ENCODE measurements at places on chromosomes 5 and 9.

DNA sequence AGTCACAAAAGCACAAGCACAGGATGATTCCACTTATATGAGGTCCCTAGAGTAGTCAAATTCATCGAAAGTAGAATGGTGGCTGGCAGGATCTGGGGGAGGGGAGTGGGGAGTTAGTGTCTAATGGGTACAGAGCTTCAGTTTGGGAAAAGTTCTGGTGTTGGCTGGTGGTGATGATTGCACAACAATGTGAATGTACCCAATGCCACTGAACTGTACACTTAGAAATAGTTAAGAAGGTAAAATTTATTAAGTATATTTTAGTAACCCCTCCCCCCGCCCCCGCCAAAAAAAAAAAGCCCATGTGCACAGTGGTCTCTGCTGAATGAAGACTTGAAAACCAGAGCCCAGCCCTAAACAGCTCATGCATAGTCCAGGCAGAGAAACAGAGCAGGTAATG, 24.8 kb upstream of the GTF3C5 start:
- no peak for DNase-seq

GRCh38 chr9:16544842-16545241, 325.6 kb downstream of the BNC2 start:
- DNase-seq = no peak

GRCh38 chr5:124088289-124089032, 576.5 kb downstream of the CSNK1G3 start:
- DNase-seq = no peak

- no peak for DNase-seq
Observed at GRCh38 chr9:129441852-129442251, 179.0 kb downstream of the C9orf50 start.

- DNase-seq = no peak
Observed at GRCh38 chr5:81995407-81995806, 23.6 kb downstream of the ATG10 start.

GRCh38 chr9:38022203-38022895, 46.7 kb downstream of the SHB start:
- DNase-seq = no peak

DNA sequence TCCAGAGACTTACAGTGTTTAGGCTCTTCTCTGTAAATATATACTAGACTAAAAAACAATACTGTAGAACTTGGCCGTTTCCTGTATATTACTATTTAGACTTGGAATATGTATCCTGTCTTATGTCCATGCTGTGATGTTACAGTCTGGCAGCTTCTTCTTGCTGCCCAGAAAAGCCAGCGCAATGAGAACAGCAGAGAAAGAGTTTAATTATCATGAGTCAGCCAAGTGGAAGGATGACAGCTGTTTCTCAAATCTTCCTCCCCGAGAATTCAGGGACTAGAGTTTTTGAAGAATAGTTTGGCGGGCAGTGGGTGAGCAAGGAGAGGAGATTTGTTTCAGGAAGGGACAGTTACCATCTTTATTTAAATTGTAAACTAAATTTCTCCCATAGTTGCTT, 37.5 kb downstream of the NAA35 start:
- DNase-seq = no peak

- no peak for DNase-seq
Observed at GRCh38 chr5:173468821-173469251, 140.6 kb upstream of the STC2 start.

DNA sequence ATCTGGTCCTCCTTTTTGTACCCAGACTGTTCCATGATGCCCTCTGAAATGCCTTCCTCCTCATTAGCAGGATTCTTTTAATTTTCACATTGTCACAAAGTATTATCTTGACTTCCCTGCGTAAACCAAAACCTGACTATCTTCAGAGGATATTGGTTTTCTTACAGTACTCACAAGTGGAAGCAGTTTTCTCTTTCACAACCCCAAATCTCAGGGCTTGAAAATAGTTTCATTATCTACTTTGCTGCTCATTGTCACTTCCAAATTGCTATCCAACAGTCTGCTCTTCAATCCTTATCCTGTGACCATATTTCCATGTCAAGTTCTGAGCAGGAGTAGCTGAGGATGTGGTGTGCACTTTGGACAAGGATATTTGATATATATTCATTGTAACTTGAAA, 324.1 kb downstream of the FAM170A start:
- DNase-seq = no peak

GRCh38 chr9:128242124-128242523, 33.7 kb downstream of the GOLGA2 start:
- DNase-seq = no peak

Data from activated CD4-positive, alpha-beta T cell treated with anti-CD3 and anti-CD28 coated beads, Interleukin-2, amount 50 U/mL, for 24 hours (primary cell).